Dorsolateral prefrontal cortex (tissue), 122 donors: ENCODE measurements at places on chromosomes 11 and 22.

DNA sequence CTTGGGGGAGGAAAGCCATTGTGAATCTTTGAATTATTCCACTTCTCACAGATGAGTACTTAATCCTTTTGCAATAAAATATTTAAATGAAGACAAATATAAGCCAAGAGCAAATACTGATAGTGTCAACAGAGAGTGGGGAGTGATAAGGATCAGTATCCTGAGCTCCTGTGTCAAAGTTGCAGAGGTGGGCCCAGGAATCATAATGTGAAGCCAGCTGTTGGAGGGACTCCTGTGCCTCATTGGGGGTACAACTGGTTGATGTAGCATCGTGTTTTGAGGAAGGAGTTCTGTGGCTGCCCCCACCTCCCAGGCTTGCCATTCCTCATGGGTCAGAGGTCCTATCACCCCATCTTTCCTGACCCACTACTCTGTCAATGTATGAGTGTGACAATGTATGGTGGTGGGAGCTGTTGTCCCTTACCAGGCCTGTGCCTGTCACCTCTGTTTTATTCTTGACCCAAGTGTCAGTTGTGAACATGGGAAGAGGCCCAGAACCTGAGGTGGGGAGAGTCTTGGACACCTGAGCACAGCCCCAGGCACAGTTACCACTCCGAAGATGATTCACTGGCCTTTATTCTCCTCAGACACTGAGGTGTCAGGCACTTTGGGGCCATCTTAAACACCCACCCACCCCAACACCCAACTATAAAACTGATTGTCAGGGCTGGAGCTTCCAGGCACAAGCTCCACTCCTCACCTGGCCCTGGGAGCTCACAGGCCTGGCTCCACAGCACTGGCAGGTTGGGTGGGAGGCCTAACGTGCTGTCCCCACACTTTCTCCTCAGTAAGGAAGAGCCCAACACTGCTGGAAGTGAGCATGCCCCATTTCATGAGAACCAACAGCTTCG lies 38.4 kb downstream of the KCNQ1OT1 start:
- DNase-seq = no peak

DNA sequence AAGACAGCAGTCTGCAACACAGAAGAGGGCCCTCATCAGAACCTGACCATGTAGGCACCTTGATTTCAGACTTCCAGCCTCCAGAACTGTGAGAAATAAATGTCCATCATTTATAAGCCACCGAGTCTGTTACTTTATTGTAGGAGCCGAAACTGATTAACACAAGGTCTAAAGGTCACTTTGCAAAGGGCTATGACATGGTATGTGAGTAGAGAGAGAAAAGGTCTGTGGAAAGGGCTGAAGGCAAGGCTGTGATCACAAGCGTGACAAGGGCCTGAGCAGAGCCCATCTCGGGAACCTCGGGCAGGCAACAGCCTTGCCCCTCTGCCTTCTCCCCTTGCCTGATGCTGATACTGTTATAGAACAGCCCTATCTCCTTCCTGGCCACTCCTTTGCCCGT lies 73.4 kb upstream of the TEAD1 start:
- no peak for DNase-seq

GRCh38 chr11:46278387-46279125 lies 1.1 kb downstream of the CREB3L1 start:
- DNase-seq = peak; percentile 54

DNA sequence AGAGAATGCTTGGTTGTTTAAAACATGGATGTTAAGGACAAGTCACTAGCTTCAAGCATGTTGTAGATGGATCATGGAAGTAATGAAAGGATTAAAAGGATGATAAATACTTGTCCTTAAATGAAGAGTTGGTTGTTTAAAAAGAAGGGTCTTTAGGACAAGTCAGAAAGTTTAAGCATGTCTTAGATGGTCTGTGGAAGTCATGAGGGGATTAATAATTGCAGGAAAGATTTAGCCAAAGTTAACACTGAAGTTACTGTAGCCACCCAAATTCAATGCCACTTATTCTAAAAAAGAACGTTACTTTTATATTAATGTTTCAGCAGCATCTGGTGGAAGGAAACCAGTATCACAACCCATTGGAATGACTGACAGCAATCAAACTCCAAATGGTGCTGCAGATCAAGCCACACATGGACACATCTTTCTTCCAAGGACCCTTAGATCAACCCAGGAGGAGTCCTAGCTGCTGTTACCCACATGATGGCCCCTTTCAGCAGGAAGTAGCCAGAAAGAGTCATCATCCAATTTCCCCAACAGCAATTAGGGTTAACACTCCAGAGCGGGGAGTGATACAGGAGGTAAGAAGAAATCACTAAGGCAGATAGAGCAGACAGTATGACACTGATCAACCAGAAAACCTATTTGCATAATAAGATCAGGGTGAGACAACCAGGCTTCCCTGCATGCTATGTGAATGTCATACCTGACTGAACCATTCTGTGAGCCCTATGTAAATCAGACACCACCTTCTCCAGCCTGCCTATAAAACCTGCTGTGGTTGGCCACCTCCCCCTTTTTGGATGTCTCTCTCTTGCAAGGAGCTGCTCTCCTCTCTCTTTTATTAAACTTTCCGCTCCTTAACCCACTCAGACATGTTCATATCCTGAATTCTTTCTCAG lies 88.4 kb upstream of the GNAZ start:
- no peak for DNase-seq

GRCh38 chr11:74248469-74248868 lies 63.0 kb downstream of the P4HA3 start:
- no peak for DNase-seq

DNA sequence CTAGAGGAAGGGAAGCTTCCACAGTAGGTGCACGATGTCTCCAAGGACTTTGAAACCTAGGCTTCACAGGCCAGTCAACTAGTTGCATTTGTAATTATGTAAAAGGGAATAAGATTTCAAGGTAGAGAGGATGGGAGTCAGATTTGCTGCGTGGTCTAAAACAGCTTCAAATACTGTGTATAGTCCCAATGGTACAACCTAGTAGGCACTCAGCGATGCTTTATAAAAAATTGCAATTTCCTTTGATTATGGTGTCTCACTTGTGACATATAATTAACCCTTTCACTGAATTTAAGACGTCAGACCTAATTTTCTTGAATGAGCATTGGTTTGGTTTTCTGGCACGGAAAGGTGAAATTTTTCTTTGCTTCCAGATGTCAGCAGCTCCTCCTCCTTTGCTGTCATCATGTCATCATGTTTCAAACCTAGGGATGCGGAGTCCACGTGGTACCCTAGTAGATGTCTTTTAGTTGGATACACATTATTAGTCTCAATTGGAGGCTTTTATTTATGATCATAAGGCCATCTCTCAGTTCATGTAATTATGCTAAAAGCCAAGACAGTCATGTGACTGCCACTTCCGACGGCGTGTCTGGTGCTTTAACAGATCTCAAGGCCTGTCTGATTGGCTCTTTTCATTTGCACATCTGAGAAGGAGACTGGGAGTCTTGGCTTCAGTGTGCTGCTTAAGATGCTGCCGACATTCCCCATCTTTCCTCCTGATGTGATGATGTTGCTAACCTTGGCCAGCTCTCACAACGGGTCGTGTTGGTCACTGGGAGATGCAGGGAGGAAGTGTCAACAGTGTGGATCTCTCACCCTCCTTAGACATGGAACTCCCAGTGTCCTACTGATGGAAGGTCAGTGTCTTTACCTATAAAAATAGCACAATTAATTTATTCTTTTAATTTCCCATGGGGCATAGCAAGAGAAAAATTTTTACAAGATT lies 134.0 kb downstream of the HIPK3 start:
- DNase-seq = no peak

DNA sequence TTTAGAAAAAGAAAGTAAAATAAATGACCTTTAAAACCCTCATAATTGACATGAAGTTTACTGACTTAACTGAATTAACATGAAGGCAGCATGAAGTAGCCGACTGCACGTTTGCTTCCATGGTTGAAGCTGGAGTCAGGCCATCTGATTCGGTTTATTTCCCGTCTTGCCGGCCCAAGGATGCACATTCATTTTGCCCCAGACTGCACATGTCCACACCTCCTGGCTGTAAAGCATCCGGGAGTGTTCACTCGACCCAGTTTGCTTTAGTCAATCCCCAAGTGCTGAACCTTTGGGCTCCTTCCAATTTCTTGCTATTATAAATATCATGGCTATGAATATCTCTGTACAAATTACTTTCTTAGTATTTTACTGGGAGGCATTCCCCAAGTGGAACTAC lies 17.7 kb upstream of the TUB start:
- DNase-seq = no peak

DNA sequence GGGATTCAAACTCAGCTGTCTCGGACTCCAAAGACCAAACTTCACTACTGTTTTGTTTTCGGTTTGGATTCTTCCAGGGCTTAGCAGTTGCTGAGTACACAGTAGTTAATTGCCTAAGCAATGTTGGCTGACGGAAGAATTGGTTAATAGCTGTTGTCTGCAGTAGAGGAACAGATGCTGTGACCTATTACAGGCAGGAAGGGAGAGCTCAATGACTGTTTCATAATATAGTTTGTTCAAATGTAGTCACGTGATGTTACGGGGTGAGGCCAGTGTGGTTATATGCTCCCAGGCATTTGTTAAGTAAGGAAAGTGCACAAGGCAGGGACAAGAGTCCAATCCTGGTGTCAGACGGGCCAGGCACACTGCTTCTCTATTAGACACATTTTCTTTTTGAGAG lies 222.6 kb upstream of the CCDC90B start:
- DNase-seq = no peak

GRCh38 chr11:79219186-79220045 lies 221.4 kb downstream of the TENM4 start:
- DNase-seq = no peak

- peak; percentile 44 for DNase-seq
Observed at GRCh38 chr22:33018232-33018864, 39.8 kb downstream of the SYN3 start.

- DNase-seq = no peak
Observed at GRCh38 chr11:64880240-64881001, 2.0 kb upstream of the EHD1 start.

DNA sequence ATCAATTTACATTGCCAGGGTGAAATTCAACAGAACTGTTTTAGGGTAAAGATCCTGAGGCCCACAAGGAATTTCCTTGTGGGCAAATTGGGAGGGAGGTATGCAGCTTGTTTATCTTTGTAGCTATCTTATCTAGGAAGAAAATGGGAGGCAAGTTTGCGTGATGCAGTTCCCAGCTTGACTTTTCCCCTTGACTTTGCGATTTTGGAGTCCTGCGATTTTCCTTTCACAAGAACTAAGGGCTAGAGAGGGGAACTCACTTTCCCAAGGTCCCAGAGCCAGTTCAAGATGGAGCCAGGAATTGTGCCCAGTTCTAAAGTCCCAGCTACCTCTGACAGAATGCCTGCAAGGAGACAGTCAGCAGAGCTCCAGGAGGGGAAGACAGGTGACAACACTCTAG lies 30.7 kb downstream of the RIBC2 start:
- no peak for DNase-seq

- no peak for DNase-seq
Observed at GRCh38 chr11:15824060-15824459, 532.3 kb downstream of the SOX6 start.

GRCh38 chr11:8286886-8287285 lies 23.2 kb upstream of the LMO1 start:
- DNase-seq = no peak

- no peak for DNase-seq
Observed at GRCh38 chr22:36015811-36016529, 12.7 kb downstream of the RBFOX2 start.

DNA sequence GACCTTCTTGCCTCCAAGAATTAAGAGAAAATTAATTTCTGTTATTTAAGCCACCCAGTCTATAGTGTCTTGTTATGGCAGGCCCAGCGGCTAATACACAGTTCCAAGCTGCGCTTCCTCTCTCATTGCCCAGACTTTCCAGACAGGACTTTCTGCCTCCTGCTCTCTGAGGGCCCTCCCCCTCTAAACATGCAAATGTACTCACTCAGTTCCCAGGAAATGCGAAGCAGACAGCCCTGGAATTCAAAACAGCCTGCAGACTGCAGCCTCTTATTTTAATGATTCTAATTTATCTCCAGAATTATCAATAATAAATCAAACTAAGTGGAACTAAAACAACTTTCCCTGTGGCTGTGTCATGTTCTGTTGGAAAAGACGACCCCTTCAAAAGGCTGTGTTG lies 115.5 kb upstream of the ISX start:
- DNase-seq = no peak

DNA sequence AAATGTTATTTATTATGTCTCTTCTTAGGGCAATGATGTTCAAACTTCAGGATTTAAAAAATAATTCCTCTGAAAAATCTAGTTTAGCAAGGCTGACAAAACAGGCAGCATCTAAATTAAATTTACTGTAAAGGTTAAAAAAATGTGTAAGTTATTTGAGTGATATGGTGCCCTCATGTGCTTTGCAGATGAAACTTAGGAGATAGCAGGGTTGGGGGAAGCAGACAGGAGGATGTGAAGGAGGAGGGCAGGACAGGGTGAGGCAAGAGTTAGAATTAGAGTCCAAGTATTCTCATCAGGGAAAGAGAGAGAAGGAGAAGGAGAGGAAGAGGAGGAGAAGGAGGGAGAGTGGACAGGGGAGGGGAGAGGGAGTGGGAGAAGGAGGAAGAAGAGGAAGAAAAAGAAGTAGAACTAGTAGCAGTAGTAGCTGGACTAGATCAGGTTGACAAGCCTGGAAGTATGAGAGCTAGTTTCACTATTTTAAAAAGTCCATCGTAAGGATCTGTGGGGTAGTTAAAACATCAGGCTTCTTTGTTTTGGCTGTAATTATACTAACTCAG lies 141.2 kb upstream of the SESN3 start:
- no peak for DNase-seq

GRCh38 chr11:112874980-112875379 lies 86.2 kb upstream of the NCAM1 start:
- DNase-seq = no peak

DNA sequence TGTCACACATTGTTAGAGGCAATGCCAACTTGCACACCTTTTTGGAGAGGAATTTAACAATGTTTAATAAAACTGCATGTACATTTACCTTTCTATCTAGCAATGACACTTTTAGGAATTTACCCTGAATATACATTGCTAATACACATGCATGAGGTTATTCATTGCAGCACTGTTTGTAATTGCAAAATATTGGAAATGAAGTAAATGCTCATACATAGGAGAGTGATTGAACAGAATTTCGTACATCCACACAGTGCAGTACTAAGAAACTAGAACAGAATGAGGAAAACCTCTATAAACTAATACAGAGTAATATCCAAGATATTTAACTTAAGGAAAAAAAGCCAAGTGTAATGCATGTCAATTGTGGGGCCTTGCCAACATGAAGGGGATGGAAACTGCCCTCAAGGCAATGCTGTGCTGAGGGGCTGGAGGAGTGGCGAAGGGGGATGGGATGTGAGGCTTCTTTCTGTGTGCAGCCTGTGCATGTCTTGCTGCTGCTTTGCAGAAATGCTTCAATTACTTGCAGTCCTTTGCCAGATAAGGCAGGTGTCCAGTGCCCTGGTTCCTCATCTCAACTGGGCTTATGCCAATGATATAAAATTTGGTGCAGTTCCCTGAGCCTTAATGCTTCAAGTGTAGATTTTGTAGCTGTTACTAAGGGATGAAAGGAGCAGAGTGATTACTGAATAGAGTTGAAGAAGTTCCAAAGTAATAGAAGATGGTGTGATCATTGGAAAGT lies 96.1 kb downstream of the GRIA4 start:
- DNase-seq = no peak
